ENCODE measurements at places on chromosomes 6 and 20.

- no peak for DNase-seq
These were observed 21.0 kb downstream of the PFDN4 start for GRCh38 chr20:54228841-54229240.

DNA sequence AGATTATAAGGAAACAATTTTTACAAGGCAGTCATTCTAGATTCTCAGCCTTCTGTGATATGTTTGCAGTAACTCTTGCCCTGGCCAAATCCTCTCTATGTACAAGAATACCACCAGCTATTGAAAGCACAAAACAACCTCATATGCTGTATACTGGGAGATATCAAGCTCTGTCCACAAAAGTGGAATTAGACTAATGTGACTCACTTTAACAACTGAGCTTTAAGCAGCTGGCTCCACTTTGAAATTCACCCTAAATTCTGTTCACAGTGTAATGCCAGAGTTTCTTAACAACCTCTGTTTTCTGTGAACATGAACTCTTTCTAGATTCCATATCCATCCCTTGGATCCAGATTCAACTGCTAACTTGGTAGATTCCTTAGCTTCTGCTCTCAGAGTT, 47.6 kb downstream of the CHD6 start:
- no peak for DNase-seq

DNA sequence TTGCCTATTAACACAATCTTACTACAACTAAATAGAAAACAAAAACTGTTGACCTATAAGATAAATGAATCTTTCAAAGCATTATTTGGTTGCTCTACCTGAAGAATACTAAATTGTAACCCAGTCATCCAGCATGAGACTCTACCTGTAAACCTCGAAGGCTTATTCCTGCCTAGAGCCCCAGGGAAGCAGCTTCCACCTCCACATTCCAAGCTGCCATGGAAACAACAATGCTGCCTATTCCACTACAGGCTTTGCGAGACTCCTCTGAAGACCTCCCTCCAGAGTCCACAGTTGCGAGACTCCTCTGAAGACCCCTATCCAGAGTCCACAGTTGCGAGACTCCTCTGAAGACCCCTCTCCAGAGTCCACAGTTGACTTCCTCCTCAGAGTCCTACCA, 15.7 kb downstream of the GMDS start:
- no peak for DNase-seq

GRCh38 chr6:27049863-27050781, 197.4 kb upstream of the PRSS16 start:
- no peak for DNase-seq

GRCh38 chr6:66232890-66233289, 525.9 kb upstream of the EYS start:
- DNase-seq, result no peak

DNA sequence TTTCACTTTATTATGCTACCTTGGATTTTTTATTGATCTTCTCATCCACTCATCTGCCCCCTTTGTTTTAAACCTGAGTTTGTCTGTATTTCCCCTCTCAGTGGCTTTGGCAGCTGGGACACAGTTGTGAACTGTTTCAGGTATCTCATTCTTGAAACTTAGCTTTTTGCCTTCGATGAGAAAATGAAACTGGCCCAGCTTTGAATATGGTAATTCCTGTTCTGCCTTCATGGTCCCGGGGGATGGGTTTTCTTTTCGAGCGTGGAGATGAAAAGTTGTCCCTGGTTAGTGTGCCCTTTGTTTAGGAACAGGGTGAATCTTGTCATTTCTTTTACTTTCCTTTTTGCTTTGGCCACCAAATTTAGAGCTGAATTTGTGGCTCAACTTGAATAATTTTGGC, 25.6 kb downstream of the DHX35 start:
- no peak for DNase-seq

GRCh38 chr20:61534346-61534745, 282.3 kb downstream of the CDH4 start:
- DNase-seq, result no peak

- no peak for DNase-seq
These were observed 325.6 kb downstream of the CENPW start for GRCh38 chr6:126665551-126665950.

DNA sequence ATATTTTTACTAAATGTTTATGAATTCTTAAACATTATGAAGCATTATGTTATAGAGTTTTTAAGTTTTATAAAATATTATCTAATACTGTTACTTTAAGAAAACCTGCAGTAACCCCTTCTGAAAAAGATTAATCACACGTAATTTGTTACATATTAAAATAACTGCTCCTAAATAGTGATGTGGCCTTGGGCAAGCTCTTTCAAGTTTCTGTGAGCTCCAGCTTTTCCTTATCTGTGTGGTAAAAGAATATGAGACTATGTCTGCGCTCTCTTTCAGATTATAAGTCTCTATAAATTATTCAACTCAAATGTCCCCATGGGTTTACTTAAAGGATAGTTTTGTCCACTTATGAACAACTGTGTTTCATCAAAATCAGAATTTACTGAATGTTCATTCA, 31.9 kb downstream of the HLA-DMB start:
- DNase-seq, result no peak

DNA sequence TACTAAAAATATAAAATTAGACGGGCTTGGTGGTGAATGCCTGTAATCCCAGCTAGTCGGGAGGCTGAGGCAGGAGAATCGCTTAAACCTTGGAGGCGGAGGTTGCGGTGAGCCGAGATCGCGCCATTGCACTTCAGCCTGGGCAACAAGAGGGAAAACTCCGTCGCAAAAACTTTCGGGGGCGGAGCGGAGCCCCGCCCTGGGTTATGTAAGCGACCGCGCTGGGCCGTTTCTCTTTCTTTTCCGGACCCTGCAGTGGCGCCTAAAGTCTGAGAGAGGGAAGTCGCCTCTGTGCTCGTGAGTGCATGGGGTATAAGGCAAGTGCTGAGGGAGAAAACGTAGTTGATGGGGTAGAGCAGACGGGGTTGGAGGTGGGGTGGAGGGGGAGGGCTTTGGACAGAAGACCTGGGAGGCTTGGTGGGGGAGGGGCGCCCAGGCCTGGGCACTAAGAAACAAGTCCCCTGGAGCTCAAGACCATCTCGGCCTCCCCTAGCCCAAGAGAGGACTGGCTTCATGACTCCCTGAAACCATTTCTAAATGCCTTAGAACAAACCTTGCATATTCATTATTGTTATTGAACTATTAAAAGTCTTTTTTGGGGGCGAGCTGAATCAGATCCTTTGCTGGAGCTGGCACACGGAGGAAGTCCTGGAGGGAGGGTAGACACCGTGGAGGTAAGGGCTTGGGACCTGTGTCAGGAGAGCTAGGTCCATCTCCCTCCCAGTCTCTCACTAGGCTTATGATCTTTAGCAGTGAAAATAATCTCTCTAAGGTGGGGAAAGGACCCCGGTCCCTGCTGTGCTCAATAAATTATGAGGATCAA, 2.7 kb upstream of the MICA start:
- peak; percentile 59 for DNase-seq

DNA sequence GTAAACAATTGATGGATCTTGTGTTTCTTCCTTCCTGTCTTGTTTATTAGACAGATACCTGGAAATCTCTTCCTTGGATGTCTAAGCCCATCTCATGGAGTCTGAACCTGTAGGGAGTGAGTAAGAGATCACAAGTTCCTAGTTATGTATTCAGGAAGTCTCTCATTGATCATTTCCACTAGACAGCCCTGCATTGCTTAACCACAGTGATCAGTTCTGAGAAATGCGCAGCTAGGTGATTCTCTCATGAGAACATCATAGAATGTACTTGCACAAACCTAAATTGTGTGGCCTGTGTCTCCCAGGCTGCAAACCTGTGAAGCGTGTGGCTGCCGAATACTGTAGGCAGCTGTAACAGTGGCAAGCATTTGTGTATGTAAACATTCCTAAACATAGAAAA, 39.1 kb downstream of the FAM120B start:
- no peak for DNase-seq

GRCh38 chr6:28558629-28559028, 32.9 kb downstream of the GPX5 start:
- DNase-seq, result no peak

GRCh38 chr6:166802401-166802800, 153.9 kb downstream of the RNASET2 start:
- no peak for DNase-seq

DNA sequence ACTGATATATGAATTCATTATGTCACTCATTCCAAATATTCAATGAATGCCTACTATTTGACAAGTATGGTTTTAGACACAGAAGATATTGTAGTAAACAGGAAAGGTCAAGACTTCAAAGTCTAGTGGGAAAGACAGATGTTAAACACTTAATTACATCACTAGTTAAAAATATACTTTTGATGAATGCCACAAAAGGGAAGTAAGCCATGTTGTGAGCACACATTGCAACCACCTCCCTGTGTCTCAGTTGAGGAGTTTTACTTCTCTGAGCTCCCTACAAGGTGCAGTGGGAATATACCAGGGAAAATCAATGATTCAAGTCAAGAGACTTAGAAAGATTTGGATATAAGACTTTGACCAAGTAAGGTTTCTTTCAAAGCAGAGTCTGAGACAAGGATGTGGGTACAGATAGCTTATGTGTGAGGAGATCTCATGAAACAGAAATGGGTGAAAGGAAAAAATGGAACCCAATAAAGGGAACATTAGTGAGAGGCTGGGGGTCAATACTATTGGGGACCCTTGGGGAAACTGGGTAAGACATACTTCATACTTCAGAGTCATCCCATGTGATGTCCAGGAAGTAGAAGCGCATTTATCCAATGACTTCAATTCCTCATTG, 503.7 kb downstream of the KIF16B start:
- no peak for DNase-seq

DNA sequence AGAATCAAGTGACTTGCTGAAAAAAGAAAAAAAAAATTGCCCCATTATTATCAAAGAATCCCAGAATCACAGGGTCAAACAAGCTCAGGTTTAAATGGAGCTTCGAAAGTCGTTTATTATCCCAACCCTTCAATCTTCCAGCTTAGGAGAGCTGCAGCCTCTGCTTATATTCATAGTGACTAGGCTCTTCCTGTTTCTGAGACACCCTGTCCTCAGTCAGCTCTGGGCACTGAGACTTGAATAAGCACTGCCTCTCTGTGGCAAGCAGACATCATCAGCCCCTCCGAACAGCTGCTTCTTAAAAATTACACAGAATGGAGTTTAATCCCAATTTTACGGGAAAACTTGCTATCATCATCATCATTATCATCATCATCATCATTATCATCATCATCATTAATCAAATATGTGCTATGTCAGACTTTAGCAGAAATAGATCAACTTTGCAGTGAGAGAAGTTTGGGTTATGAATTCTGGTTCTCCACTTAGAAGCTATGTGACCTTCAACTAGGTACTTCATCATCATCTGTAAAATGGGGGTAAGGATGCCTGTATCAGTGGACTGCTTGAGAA, 614.0 kb upstream of the SYNCRIP start:
- no peak for DNase-seq

DNA sequence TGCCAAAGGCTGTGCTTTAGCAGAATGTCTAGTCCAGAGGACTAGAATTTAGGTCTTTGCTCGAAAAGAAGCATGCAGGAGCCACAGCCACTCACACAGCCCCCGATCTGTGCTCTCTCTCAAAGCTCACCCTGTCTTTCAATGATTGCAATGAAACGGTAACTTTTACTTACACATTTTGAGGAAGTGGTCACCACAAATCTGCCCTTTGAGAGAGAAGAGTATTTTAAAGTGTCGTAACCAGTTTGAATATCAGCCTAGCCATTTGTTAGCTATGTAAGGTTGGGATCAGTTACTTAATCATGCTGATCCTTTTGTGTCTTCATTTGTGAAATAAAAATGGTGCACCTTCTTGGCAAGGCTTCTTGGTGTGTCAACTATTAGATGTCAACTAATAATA, 209.0 kb downstream of the TFAP2A start:
- DNase-seq, result no peak

Measured in stimulated activated CD8-positive, alpha-beta memory T cell treated with anti-CD3 and anti-CD28 coated beads, Interleukin-2, amount 100 ng/mL, for 1 hour (primary cell).